Body of pancreas (tissue), 4 donors: ENCODE measurements at places on chromosomes 5 and 9. TPM values are rescaled to one million over a fixed set of nuclear protein-coding genes. Genes with fewer than 3 reads are reported as not detected.

RLN2 gene
- not detected for total RNA-seq

IL4 gene
- not detected for total RNA-seq

ADRA1B gene
- 4.0 TPM for total RNA-seq

PCDHGB5 gene
- total RNA-seq = 15.2 TPM

CD180 gene
- total RNA-seq = not detected
